ENCODE measurements at places on chromosomes 13 and 19.

- no peak for DNase-seq
Observed at GRCh38 chr19:30003866-30004265, 61.8 kb downstream of the URI1 start.

- DNase-seq = no peak
Observed at GRCh38 chr19:31658993-31659896, 310.0 kb upstream of the TSHZ3 start.

GRCh38 chr19:8569066-8569771 is 8.0 kb downstream of the MYO1F start:
- DNase-seq = no peak

DNA sequence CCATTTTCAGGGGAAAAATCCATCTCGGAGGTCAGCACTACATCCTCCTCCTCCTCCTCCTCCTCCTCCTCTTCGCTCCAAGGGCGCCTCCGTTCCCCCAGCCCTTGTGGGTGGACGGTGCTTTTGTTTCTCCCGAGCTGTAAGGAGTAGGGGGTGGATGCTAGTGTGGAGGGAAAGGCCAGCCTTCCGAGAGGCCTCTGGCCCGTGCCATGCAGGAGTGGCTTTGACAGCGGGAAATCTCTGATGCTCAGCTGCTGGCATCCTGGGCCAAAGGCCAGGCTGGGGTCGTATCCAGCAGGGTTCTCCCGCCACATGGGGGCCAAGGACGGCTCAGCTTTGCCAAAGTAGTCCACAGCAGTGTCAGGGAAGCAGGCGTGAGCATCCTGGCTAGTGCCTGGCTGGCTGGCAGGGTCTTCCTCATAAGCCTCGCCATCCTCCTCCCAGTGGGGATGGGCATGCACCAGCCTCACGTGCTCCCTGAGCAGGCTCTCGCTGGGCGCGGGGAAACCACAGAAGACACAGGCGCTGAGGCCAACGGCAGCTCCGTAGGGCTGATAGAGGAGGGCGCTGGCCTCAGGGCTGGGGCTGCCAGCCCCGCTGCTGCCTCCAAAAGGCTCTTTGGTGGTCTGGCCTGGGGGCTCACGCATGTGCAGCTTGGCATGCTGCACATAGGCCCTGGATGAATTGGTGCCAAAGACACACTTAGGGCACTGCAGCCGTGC is 10.5 kb downstream of the WIZ start:
- no peak for DNase-seq

- no peak for DNase-seq
Observed at GRCh38 chr13:110716247-110716515, 2.7 kb downstream of the ING1 start.

- DNase-seq = no peak
Observed at GRCh38 chr19:18698321-18699167, 15.1 kb downstream of the CRTC1 start.

DNA sequence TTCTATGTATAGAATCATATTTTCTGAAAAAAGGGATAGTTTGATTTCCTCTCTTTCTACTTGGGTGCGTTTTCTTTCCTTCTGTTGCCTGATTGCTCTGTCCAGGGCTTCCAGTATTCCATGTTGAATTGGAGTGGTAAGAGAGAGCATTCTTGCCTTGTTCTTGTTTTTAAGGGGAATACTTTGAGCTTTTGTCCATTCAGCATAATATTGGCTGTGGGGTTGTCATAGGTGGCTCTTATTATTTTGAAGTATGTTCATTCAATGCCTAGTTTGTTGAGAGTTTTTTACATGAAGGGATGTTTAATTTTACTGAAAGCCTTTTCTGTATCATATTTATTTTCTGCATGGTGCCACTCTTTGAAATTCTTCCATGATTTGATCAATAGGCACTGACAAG is 173.5 kb upstream of the IRS2 start:
- no peak for DNase-seq

DNA sequence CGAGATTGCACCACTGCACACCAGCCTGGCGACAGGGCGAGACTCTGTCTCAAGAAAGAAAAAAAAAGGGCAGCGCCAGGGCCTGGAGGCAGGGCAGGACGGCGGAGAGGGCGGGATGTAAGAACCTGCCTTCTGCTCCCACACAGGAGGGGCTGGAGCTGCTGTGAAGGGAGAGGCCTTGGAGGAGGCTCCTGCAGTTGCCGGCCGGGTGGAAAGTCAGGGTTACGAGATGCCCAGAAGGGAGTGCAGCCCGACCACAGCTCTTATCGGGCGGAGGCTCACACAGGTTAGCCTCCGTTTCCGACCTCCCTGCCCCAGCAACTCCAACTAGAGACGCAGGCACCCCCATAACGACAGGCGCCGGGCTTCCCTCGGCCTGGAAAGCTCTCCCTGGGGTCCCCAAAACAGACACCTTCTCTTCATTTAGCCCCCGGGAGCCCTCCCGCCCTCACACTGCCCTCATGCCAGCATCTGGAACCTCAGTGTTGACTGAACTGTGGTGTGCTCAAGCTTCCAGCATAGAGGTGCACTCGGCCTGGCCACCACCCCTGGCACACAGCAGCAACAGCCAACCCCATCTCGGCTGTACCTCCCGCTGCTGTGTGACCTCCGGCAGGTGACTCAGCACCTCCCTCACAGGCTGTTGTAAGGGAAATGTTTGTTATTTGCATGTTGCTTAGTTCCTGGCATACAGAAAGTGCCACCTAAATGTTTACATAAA is 1.4 kb downstream of the PLPP2 start:
- no peak for DNase-seq

- no peak for DNase-seq
Observed at GRCh38 chr19:35295792-35296462, 4.0 kb downstream of the MAG start.

GRCh38 chr13:44015811-44016210 is 136.1 kb downstream of the LACC1 start:
- no peak for DNase-seq

- DNase-seq = no peak
Observed at GRCh38 chr13:93724187-93724586, 497.6 kb downstream of the GPC6 start.

Data from hypothalamus (tissue), 51 donors.